Stimulated activated CD8-positive, alpha-beta memory T cell treated with anti-CD3 and anti-CD28 coated beads, Interleukin-2, amount 100 ng/mL, for 1 hour (primary cell): ENCODE measurements at places on chromosomes 6 and 20.

- DNase-seq, result no peak
Observed at GRCh38 chr6:43009124-43009523, 4.6 kb downstream of the MEA1 start.

DNA sequence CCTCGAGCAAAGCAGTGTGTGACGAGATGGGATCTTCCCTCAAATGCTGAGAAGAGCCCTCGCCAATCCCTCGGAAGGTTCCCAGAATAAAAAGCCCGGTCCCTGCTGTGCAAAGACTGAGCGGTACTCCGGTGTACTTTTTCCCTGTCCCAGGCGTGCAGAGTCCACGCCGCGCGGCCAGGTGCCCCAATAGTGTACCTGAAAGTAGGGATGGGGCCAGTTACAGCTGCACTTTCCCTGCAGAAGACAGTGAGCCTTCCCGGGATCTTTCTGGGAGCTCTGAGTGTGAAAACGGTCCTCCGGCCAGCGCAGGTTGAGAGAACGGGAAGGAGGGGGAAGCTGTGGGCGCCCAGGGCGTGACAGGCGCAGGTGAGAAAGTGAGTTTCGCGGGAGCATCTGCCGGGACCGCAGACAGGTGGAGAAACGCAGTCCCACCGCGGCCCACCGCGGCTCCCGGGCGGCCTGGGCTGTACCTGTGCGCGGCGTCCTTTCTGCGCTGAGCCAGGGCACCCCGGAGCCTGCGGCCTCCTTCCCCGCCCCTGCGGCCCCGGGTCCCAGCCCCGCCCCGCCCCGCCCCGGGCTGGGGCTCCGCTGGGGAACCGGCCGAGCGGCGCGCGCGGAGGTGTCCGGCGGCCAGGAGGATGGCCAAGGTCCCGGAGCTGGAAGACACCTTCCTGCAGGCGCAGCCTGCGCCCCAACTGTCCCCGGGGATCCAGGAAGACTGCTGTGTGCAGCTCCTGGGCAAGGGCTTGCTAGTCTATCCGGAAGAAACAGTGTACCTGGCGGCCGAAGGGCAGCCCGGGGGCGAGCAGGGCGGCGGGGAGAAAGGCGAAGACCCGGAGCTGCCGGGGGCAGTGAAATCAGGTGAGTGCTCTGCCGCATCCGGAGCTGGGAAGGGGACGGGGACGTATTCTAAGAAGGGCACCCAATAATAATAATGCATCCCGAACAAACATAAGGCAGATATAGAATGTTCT lies at the start of gene RFX6:
Gene RFX6 (plus strand): TSS at position 608 of the 977 bp plus-strand sequence. CDS start 34 bp downstream, at position 642.
- no peak for DNase-seq

DNA sequence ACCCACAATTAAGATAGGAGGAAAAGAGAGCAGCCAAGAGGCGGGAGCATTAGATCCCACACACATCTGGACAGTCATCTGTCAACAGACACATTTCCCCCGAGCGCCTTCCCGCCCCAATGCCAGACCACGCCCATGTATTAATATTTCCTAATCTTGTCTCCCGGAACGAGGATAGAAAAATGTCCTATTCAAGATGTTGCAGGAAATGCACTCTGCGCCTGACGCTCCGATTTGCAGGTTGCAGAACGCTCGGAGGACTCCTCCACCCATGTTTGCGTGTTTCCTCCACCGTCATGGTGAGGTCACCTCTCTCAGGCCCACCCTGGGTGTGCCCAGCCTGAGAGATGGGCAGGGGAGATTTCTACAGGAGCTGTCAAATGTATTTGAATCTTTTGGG lies 215.2 kb downstream of the TAF4 start:
- no peak for DNase-seq

DNA sequence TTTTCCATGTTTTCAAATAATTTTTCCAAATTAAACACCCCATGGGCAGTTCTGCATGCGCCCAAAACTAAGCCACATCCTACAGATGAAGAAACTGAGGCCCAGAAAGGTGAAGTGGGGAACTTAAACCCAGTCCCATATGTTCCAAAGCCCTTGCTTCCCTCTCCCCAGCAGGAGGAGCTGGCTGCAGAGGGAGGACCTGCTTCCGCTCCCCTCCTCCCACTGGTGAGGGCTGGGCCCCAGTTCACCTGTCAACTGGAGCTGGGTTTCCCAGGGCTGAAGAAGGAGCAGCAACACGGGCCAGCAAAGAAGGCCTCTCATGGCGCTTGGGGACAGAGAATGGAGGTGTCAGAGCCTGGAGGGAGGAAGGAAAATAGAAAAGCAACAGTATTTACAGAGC lies 1.4 kb upstream of the RBPJL start:
- DNase-seq, result no peak

GRCh38 chr6:151436802-151437201 lies 15.1 kb downstream of the RMND1 start:
- no peak for DNase-seq

- DNase-seq, result no peak
Observed at GRCh38 chr20:23396950-23397627, 24.2 kb downstream of the NAPB start.

DNA sequence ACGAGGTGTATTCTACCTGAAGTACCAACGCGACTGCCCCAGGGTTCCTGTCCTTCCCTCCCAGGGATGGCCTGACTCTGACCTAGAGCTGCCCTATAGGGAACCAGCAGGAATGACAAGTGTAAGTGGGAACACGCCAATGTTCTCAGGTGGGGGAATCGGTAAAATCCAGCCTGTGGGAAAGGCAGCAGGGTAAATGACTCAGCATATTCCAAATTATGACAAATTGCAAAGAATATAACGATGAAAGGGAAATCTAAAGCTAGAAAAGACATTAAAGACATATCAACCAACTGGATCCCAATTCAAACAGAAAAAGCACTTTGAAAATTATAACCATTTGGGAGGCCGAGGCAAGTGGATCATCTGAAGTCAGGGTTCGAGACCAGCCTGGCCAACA lies 41.8 kb downstream of the KIF16B start:
- no peak for DNase-seq

GRCh38 chr6:56851541-56852259 lies 103.2 kb upstream of the BEND6 start:
- DNase-seq, result no peak

DNA sequence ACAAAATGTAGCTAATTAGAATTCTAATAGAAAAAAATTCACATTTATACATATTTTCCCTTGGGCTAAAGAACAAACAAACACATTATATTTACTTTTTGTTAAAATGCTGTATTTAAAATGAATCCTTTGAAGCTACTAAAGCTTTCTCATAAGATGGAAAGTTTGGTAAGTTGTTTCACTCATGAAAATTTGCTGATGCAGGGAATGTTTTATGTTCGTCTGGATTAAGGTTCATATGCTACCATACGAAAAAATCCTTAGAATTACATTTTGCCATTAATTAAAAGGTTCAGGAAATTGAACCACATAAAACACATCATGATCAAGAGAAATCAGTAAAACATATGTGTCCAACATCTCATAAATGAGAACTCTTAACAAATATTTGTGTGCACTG lies 62.2 kb downstream of the SMLR1 start:
- DNase-seq, result no peak

- DNase-seq, result no peak
Observed at GRCh38 chr20:49786668-49787370, 25.8 kb upstream of the SLC9A8 start.

- no peak for DNase-seq
Observed at GRCh38 chr20:671252-672030, 4.2 kb downstream of the SCRT2 start.
